ENCODE measurements at places on chromosomes 16 and 17. TPM values are rescaled to one million over a fixed set of nuclear protein-coding genes. Genes with fewer than 3 reads are reported as not detected.
A peak's percentile ranks its signal among the peaks of the same experiment; 100 is the strongest.

DNA sequence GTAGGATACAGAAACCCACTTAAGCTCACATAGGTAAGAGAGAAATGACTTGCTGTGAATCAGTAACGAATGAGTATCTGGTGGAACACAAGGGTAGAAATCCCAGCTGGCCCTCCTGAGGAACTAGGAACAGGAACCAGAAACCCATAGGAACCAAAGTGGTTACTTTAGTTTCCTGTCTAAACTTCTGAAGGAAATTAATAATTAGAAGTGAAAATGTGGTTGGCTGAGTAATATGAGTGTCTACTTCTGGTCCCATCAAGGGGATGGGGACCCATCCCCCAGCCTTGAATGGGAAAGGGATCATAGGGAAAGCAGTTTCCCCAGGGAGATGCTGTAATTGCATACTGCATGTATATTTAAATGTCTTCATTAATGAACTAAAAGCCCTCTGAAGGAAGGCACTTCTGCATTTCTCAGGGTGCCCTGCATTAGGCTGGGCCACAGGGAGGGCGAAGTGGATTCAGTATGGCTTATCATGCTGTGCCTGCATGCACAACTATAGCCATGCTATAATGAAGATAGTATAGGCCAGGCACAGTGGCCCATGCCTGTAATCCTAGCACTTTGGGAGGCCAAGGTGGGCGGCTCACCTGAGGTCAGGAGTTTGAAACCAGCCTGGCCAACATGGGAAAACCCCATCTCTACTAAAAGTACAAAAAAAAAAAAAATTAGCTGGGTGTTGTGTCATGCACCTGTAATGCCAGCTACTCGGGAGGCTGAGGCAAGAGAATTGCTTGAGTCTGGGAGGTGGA, 45.6 kb downstream of the CYB5B start:
- peaks cover 6% of the 10 kb centered on the region for H3K36me3 ChIP-seq
- H3K4me3 ChIP-seq, result no peak overlapping the region
- no peak for DNase-seq
- H3K27me3 ChIP-seq, result no peaks in the 10 kb centered on the region

DNA sequence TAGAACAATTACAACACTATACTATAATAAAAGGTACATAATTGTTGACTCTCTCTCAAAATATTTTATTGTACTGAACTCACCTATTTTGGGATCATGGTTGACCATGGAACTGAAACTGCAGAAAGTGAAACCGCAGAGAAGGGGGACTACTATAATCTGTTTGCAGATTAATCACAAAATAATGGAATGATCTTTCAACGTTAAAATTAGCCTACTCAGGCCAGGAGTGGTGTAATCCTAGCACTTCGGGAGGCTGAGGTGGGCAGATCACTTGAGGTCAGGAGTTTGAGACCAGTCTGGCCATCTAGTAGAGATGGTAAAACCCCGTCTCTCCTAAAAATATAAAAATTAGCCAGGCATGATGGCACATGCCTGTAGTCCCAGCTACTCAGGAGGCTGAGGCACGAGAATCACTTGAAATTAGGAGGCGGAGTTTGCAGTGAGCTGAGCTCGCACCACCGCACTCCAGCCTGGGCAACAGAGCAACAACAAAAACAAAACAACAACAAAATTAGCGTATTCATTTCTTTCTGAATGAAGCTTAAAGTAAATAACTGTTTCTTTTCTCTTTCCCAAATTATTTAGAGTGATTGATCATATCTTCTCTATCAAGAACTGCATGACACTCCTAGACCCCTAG, 45.6 kb downstream of the IKZF3 start:
- no peak overlapping the region for H3K27ac ChIP-seq
- H3K27me3 ChIP-seq, result peaks cover 4% of the 10 kb centered on the region
- no peak overlapping the region for H3K4me3 ChIP-seq
- no peak for DNase-seq
- peaks cover 6% of the 10 kb centered on the region for H3K4me1 ChIP-seq
- H3K36me3 ChIP-seq, result peaks cover 6% of the 10 kb centered on the region

NUDT7 gene
- total RNA-seq, result 6.8 TPM

RAD51D gene
- 12.0 TPM for total RNA-seq

ABCA9 gene
- 1.5 TPM for total RNA-seq

HLF gene
- total RNA-seq, result 1.5 TPM

GCGR gene
- 0.66 TPM for total RNA-seq

GRCh38 chr16:46763147-46763546, 15.0 kb upstream of the MYLK3 start:
- no peak overlapping the region for H3K27ac ChIP-seq
- H3K4me1 ChIP-seq, result peaks cover 15% of the 10 kb centered on the region
- H3K27me3 ChIP-seq, result no peaks in the 10 kb centered on the region
- H3K36me3 ChIP-seq, result no peaks in the 10 kb centered on the region

GRCh38 chr17:31411707-31412285, 20.3 kb downstream of the RAB11FIP4 start:
- H3K4me1 ChIP-seq, result no peaks in the 10 kb centered on the region
- H3K27ac ChIP-seq, result no peak overlapping the region
- H3K4me3 ChIP-seq, result no peak overlapping the region

DNA sequence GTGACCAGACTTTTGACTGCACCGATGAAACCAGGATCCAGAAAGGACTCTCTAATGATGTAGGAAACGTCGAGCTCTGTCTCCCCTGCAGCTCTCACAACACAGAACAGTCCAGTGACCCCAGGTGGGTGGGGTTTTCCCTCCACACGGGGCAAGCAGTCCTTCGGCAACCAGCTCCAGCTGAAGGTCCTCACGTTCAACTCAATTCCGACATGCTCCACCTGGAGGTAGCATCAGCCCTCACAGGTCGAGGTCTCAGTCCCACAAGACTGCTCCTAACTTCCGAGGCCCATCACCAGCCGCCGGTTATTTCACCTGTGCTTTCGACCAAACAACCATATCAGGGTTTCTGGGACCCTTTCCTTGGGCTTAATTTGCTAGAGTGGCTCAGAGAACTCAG, 28.2 kb downstream of the ITGAE start:
- no peaks in the 10 kb centered on the region for H3K27me3 ChIP-seq
- no peak for DNase-seq
- no peak overlapping the region for H3K27ac ChIP-seq
- H3K36me3 ChIP-seq, result no peaks in the 10 kb centered on the region
- no peak overlapping the region for H3K4me3 ChIP-seq
- no peaks in the 10 kb centered on the region for H3K4me1 ChIP-seq

SMTNL2 gene
- total RNA-seq, result 68.2 TPM

GRCh38 chr17:72598695-72599094, 477.9 kb downstream of the SOX9 start:
- no peaks in the 10 kb centered on the region for H3K36me3 ChIP-seq
- no peak overlapping the region for H3K4me3 ChIP-seq
- no peak overlapping the region for H3K27ac ChIP-seq
- DNase-seq, result no peak
- H3K4me1 ChIP-seq, result peaks cover 19% of the 10 kb centered on the region

CMTM2 gene
- total RNA-seq, result 0.51 TPM

GRCh38 chr17:78806451-78806850, 24.4 kb upstream of the CYTH1 start:
- peaks cover 4% of the 10 kb centered on the region for H3K4me1 ChIP-seq
- no peaks in the 10 kb centered on the region for H3K27me3 ChIP-seq
- H3K36me3 ChIP-seq, result peaks cover 58% of the 10 kb centered on the region
- no peak for DNase-seq
- H3K27ac ChIP-seq, result no peak overlapping the region
- H3K4me3 ChIP-seq, result no peak overlapping the region

- H3K27me3 ChIP-seq, result no peaks in the 10 kb centered on the region
- no peak for DNase-seq
- peaks cover 7% of the 10 kb centered on the region for H3K36me3 ChIP-seq
- no peak overlapping the region for H3K4me3 ChIP-seq
Measured at GRCh38 chr16:87291944-87292343, 25.2 kb downstream of the C16orf95 start.

GRCh38 chr16:4324492-4325252, 8.8 kb downstream of the GLIS2 start:
- DNase-seq, result peak; percentile 37
- peaks cover 53% of the 10 kb centered on the region for H3K4me1 ChIP-seq
- no peaks in the 10 kb centered on the region for H3K27me3 ChIP-seq
- no peaks in the 10 kb centered on the region for H3K36me3 ChIP-seq

CACNB1 gene
- total RNA-seq, result 19.2 TPM

DNA sequence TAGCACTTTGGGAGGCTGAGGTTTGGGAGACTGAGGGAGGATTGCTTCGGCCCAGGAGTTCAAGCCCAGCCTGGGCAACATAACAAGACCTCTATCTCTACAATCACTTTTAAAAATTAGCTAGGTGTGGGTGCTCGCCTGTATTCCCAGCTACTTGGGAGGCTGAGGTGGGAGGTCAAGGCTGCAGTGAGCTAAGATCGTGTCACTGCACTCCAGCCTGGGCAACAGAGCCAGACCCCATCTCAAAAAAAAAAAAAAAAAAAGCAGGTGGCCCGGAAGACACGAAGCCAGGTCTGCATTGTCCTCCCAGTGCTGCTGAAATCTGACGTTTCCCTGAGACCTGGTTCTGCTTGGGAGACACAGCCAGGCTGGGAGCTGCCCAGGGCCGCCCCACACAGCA, 18.8 kb upstream of the TIMP2 start:
- H3K4me3 ChIP-seq, result no peak overlapping the region
- DNase-seq, result no peak
- H3K4me1 ChIP-seq, result peaks cover 21% of the 10 kb centered on the region
- no peak overlapping the region for H3K27ac ChIP-seq
- H3K27me3 ChIP-seq, result no peaks in the 10 kb centered on the region
- H3K36me3 ChIP-seq, result no peaks in the 10 kb centered on the region

GRCh38 chr16:57380671-57381462, 8.6 kb downstream of the CX3CL1 start:
- H3K27me3 ChIP-seq, result no peaks in the 10 kb centered on the region
- H3K27ac ChIP-seq, result no peak overlapping the region
- H3K36me3 ChIP-seq, result no peaks in the 10 kb centered on the region
- no peak overlapping the region for H3K4me3 ChIP-seq
- H3K4me1 ChIP-seq, result peaks cover 14% of the 10 kb centered on the region
- DNase-seq, result no peak

CBX2 gene
- total RNA-seq, result 48.6 TPM

DNA sequence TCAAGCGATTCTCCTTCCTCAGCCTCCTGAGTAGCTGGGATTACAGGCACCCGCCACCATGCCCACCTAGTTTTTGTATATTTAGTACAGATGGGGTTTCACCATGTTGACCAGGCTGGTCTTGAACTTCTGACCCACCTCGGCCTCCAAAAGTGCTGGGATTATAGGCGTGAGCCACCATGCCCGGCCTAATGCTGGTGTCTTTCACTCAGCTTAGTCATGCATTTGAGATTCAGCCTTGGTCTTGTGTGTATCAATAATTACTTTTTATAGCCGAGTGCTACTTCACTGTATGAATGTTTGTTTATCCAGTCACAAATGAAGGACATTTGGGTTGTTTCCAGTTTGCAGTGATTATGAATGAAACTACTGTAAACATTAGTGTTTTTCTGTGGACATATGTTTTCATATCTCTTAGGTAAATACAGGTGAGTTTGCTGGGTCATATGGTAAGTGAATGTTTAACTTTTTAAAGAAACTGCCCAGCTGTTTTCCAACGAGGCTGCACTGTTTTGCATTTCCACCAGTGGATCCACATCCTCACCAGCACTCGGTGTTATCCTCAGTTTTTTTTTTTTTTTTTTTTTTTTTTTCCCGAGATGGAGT, 11.0 kb upstream of the PLCG2 start:
- H3K36me3 ChIP-seq, result no peaks in the 10 kb centered on the region
- peaks cover 16% of the 10 kb centered on the region for H3K27me3 ChIP-seq
- H3K4me3 ChIP-seq, result no peak overlapping the region

DNA sequence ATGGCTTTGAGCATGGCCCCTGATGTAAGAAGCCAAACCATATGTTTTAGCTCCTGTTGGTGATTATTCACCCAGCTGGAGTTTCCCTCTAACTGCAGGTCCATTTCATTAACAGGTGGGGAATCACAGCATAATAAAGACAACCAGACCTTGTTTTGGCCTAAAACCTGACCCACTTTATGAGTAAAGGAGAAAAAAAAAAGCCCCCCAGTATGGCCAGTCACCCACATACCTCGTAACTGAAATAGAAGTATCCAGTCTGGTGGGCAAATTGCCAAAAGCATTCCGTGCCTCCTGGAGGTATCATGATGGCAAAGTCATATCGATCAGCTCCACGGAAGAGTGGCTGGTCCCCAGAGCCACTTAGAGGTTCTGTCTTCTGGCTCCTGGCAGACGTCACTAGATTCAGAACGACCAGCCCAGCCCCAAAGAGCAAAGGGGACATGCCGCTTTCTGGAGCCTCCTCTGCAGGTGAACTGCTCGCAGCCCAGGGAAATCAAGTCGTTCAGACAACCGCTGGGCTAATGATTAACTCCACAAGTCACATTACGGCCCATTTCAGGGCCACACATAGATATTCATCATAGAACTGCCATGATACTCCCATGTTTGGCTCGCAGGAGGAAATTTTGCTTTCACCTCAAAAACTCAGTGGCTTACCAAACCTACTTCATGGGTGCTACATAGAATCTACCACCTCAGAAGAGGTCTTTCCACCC, at the start of gene TMED6:
TMED6 (minus strand) TSS at position 478 of the 719 bp plus-strand sequence; CDS start at position 445, 33 bp downstream.
- no peak within 1 kb of the TSS for H3K27ac ChIP-seq
- no peak for DNase-seq
- peaks cover 22% of the 10 kb centered on the region for H3K36me3 ChIP-seq
- H3K4me1 ChIP-seq, result no peaks in the 10 kb centered on the region

KRT36 gene
- not detected for total RNA-seq

C16orf89 gene
- 0.55 TPM for total RNA-seq

VTN gene
- 0.50 TPM for total RNA-seq

- H3K4me1 ChIP-seq, result peaks cover 24% of the 10 kb centered on the region
- no peak overlapping the region for H3K4me3 ChIP-seq
- peaks cover 53% of the 10 kb centered on the region for H3K27me3 ChIP-seq
- no peak overlapping the region for H3K27ac ChIP-seq
- DNase-seq, result no peak
Measured at GRCh38 chr17:72111336-72111923, 9.4 kb upstream of the SOX9 start.

GRCh38 chr17:27878776-27879562, 14.2 kb downstream of the LYRM9 start:
- no peaks in the 10 kb centered on the region for H3K27me3 ChIP-seq
- H3K36me3 ChIP-seq, result peaks cover 10% of the 10 kb centered on the region
- no peak for DNase-seq
- no peak overlapping the region for H3K27ac ChIP-seq
- peaks cover 8% of the 10 kb centered on the region for H3K4me1 ChIP-seq

GRCh38 chr17:627051-627450, 87.6 kb downstream of the VPS53 start:
- peaks cover 38% of the 10 kb centered on the region for H3K36me3 ChIP-seq
- DNase-seq, result no peak
- H3K27ac ChIP-seq, result no peak overlapping the region
- no peaks in the 10 kb centered on the region for H3K27me3 ChIP-seq
- H3K4me1 ChIP-seq, result no peaks in the 10 kb centered on the region

PKMYT1 gene
- 21.8 TPM for total RNA-seq

DNA sequence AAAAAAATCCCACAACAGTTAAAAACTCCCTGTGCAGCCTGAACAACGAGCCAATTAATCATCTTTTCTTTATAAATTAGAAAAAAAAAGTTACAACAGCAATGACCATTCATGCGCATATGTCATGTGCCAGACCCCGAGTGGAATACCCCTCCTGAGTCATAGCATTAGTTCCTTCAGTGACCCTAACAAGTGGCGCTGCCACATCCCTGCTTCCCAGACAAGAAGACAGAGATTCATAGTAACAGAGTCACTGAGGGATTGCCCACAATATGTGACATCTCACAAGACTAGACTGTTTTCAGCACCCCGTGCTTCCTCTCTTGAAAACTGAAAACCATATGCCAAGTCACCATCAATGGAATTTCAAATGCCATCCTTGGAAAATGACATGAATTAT, 7.9 kb downstream of the UMOD start:
- H3K4me1 ChIP-seq, result no peaks in the 10 kb centered on the region
- H3K4me3 ChIP-seq, result no peak overlapping the region
- H3K36me3 ChIP-seq, result no peaks in the 10 kb centered on the region
- H3K27me3 ChIP-seq, result peaks cover 3% of the 10 kb centered on the region
- no peak overlapping the region for H3K27ac ChIP-seq

Measured in mesothelial cell of epicardium (in vitro differentiated cells).